ENCODE measurements at places on chromosomes 5 and 9.

GRCh38 chr5:121706686-121707085, 145.0 kb upstream of the FTMT start:
- DNase-seq, result no peak

DNA sequence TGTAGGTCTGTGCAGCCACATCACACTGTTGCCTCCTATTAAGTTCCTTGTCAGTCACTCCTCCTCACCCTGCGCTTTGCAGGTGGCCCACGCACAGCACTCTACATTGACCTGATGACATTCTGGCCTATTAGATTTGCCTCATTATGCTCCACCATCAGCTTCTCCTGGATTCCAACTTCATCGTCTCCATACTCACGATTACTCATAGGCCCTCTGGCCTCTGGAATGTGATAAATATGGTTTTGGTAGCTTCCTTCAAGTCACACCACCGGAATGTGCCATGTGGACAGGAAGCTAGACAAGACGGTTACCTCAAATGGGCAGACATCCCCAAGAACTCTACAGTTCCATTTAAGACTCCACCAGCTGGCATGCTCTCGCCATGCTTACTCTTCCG, 158.0 kb upstream of the LHFPL2 start:
- DNase-seq, result no peak

DNA sequence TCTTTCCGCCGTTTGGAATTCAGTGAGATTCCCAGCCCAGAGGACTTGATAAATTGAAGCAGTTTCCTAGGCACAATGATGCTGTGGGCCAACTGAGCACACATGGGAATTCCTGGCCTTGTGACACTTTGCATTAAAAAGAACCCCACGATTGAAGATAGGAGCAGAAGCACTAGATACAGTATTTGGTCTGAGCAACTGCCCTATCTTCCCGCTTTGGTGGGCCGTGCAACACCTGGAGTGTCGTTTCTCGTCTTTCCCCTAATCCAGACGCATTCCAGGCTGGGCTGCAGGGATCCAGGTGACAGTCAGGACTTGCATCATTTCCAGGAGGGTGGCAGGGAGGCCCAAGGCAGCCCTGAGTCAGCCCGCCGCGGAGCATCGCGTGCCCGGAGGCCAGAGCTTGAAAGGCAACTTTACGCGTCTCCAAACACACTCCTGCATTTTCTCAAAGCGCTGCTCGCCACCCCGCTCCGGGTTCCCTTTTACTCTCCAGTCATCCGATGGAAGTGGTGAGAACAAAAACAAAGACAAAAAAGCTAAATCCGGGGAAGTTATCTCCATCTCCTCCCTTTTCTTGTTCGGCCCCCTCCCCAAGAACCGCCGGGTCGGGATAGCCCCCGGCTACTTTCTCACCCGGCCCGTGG, 753 bp upstream of the STC2 start:
- no peak for DNase-seq

DNA sequence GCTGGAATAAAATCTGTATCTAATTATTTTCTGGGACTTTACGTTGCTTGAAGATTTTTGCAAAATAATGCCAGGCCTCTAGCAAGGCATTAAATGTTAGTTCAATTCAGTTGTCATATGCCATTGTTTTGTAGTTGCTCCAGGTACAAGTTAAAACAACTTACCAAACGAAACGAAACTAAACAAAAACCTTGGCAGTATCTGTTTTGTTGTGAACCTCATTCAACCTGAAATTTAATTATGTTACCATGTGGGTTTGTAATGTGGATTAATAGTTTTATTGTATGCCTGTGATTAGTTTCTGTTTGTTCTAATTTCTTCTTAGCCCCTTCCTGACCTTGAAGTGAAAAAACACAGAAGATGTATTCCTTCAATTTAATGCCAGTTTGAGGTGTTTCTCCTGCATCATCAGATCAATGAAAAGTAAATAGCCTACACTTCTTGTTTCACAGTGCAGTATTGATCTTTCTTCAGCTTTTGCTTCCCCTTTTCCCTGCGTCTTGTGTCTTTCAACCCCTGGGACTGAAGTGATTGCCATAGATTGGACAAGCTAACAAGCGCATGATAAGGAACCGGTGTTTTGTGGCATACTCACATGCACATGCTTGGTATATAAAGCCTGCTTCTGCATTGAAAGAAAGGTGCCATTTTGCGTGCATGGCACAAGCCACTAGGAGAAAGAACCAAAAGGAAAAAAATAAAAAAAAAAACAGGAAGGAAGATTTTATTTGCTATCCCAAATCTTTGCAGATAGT, 699.0 kb upstream of the ARRDC3 start:
- DNase-seq, result no peak

Measured in posterior cingulate gyrus (tissue), 11 donors.